ENCODE measurements at places on chromosomes 4 and X.
A peak's percentile ranks its signal among the peaks of the same experiment; 100 is the strongest.

DNA sequence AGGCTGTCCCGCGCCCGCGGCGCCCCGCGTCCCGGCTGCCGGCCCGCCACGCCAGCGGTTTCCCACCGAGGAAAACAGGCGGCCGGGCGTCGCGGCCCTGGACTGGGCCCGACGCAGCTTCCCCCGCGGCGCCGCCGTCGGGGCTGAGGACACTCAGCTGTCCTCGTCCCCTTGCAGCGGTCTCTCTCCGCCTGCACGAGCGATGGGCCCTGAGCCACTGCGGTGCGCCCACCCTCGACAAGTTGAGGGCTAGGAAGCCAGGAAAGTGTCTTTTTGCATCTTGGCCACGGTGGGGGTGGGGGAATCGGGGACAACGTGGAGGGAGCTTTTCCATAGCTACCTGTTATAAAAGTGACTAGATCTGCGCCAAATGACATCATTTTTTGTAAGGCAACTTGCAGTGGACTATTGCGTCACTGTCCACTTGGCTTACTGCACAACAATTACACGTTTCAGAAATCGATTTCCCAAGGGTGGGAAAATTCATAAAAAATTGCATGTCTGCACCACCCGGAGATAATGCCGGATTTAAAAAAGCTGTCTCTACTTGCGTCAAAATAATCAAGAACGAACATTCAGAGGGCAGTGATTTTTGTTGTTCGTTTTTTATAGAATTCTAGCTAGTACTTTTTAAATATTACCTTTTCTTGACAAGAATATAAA is 1.1 kb downstream of the KLHL15 start:
- ATAC-seq, result peak; percentile 47

DNA sequence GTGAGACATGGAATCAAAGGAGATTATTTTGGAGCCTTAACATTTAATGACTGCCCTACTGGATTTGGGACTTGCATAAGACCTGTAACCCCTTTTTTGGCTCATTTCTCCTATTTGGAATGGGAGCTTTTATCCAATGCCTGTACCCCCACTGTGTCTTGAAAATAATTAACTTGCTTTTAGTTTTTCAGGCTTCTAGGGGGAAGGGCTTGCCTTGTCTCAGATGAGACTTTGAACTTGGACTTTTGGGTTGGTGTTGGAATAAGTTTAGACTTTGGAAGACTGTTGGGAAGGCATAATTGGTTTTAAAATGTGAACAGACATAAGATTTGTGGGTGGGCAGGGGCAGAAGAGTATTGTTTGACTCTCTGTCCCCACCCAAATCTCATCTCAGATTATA is 189.1 kb upstream of the POU3F4 start:
- no peak for ATAC-seq

GRCh38 chr4:187687697-187688096 is 307.9 kb upstream of the ZFP42 start:
- no peak for ATAC-seq

GRCh38 chrX:134969726-134970125 is 21.1 kb upstream of the SMIM10 start:
- no peak for ATAC-seq

- no peak for ATAC-seq
Measured at GRCh38 chr4:102008711-102009110, 218.2 kb downstream of the BANK1 start.

DNA sequence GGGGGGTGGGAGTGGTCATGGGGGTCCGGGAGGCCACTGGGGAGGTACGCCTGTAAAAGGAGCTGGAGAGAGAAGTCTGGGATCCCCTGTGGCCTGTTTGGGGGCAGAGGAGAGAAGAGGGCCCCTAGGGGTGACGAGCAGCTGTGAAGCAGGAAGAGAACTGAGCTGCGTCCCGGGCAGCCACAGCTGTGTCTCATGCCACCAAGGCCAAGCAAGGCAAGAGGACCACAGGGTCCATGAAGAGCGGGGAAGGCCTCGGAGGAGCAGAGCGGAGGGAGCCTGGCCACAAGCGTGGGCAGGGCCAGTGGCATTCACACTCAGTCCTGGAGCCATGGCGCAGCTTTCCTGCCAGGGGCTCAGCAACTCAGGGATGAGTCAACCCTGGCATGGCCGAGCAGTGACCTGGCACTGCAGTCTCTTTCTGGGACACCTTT is 13.6 kb upstream of the NAT8L start:
- ATAC-seq, result no peak

DNA sequence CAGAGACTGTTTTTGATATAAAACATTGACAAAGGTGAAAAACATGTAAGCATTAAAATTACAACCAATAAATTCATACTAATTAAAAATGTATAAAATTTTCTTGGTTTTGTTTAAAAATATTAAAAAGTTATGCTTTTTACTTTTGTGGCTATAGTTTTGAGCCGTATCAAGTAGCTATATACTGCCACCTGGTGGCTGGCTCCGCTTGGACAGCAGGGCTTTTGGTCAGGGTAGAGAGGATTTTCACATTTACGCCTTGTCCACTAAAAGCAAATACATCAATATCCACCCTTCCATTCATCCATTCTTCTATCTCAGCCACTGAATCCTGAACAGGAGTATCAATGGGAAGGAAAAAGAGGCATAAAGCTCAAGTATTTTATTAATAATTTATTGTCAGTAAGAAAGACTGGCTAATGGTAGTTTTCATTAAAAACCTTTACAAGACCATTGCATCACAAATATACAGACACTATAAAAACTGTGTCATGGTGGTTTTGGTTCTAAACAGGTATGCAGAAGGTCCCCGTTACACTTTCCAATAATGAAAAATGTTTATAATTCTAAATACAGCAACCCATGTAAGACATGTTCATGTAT is 32.1 kb upstream of the MTNR1A start:
- ATAC-seq, result no peak

DNA sequence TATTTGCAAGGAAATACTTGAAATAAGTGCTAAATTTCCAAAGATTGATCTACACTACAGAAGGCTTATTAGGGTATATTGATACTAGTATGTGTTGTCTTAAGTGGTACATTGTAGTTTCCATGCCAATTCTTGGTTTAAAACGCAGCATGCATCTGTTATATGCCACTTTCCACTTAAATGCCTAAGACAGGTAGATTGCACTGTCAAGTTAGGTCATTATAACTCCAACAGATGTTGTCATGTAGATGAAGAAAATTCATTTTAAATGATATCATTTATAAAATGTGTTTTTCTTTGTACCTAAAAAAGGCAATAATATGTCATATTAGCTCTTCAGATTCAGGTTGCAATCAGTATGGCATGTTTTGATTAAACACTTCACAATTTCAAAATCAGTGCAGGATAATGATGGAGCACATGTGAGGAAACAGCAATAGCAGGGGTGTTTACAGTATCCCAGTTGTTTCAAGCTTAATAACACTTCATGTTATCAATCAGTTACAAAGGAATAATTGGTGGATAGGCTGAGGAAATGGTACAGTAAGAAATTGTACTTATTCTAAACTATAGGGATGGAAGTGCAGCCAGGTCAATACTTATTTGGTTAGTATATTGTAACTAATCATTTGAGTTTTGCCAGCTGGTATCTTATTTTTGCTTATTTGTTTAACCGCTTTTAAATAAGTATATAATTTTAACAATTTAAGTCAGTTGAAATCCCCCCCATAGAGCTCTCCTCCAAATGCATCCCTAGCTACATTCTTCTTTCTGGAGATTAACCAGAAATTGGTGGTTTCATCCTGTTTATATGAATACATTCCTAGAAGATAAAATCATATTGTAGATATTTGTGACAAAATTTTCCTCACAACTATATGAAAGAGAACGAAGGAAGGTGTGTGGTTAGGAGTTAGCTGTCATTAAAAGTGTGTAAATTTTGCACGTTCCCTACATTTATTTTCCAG is 454.4 kb upstream of the ATOH1 start:
- ATAC-seq, result no peak

- peak; percentile 40 for ATAC-seq
Measured at GRCh38 chr4:3708103-3708510, 58.1 kb upstream of the ADRA2C start.

- ATAC-seq, result no peak
Measured at GRCh38 chr4:85870298-85871083, 395.5 kb downstream of the ARHGAP24 start.

DNA sequence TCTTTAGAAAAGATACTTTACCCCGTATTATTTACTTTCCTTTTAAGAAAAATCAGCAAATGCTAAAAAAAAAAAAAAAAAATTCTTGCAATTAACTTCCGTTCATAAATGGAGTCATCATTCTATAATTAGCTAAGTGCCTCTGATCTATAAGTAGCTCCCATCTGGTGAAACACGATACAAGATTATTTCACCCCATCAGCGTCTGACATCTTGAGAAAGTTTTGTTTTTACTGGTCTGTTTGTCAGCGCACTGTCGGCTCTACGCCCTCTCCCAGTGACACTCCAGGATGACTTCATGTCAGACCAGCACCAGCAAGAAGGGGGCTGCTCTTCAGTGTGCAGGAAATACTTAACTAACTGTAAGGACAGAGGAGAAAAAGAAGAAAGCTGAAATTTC is 108.3 kb downstream of the AFAP1 start:
- ATAC-seq, result no peak

- ATAC-seq, result no peak
Measured at GRCh38 chrX:136495043-136495442, 2.3 kb upstream of the HTATSF1 start.

DNA sequence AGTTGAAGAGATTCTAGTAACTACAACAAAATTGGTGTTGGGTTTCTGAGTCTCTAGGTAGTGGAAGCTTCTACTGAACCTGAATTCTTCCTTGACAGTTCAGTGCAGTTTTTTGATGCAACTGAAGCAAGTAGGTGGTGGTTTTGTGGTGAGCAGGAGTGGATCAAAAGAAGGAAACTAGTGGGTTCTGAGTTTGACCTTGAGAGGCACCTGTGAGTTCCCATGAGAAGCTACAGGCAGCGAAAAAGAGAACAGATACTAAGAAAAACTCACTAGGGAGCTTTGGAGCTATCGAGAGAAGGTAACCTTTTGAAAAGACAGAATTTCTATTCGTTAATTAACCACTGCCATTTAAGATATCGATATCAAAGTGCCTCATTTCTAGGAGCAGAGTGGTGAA is 145.2 kb downstream of the PDHA2 start:
- no peak for ATAC-seq

GRCh38 chr4:76762137-76763130 is 135.5 kb downstream of the SOWAHB start:
- no peak for ATAC-seq

- ATAC-seq, result no peak
Measured at GRCh38 chr4:37759833-37760232, 66.7 kb upstream of the PGM2 start.

GRCh38 chr4:99207069-99207743 is 11.8 kb downstream of the ADH6 start:
- ATAC-seq, result no peak

- ATAC-seq, result no peak
Measured at GRCh38 chr4:93635943-93636342, 192.6 kb upstream of the ATOH1 start.

DNA sequence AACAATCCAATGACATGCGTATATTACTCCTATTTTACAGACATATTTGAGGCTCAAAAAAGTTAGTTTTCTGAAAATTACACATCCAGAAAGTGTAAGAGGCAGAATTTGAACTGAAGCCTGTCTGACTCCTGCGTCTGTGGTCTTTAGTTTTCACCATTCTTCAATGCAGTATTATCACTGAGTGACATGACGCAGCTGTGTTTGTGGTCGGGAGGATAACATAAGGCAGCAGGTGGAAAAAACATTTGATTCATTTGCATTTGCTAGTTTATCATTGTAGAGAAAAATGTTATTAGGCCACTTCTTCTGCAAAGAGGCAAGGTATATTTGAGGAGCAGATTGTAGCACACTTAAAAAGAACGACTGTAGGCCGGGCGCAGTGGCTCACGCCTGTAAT is 186.7 kb downstream of the TENM3 start:
- ATAC-seq, result no peak

DNA sequence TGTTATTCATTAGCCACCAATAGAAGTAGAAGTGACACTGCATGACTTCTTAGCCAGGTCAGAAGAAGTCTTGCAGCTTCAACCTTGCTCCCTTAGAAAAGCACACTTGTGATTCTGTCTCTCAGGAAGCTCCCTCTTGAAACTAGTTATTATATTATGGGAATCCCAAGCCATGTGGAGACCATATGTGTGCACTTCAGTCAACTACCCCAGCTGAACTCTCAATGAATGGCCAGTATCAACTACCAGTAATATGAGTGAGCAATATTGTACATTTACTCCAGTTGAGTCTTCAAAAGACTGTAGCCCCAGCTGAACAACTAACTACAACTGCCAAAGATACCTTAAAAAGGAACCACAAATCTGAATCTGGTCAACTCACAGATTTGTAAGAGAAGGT is 77.1 kb upstream of the GABRA3 start:
- no peak for ATAC-seq

DNA sequence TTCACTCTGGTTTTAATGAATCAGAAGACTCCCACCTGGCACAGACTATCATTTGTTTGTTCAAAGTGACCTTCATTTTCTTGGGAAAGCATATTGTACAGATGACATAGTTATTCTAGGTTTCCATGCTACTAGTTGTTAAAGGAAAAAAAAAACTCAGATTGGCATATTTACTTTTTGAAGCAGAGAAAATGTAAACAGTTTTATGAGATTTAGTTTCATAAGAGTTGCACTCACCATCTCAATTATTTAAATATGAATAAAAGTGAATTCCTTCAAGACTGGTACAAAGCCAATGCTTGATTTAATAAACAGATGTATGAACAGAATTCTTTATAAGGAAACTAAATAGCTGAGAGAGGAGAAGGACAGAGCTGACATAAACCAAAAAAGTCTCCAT is 280.3 kb upstream of the UGT8 start:
- no peak for ATAC-seq

- no peak for ATAC-seq
Measured at GRCh38 chrX:118872102-118872566, 48.5 kb downstream of the ZCCHC12 start.

- no peak for ATAC-seq
Measured at GRCh38 chr4:78218260-78218659, 161.1 kb downstream of the FRAS1 start.

DNA sequence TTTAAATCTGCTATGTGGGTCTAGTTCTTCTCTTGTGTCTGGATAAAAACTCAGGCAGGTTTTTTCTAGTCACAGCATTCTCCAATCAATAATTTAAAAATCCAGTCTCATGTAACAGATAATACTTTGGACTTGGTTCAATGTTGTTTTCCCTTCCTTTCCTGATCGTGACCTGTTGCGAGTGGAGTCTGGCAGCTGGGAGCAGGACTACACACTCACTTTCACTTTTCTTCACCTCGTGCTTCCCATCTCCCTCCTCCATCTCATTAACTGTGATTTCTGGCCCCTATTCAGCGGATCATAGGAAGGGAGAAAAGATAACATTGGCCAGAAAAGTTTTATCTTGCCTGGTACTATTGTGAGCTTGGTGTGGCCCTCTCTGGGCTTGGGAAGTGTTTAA is 96.6 kb upstream of the GATB start:
- ATAC-seq, result no peak

GRCh38 chr4:54482529-54483200 is 175.1 kb upstream of the KIT start:
- ATAC-seq, result no peak

GRCh38 chrX:123906557-123907316 is 46.9 kb downstream of the XIAP start:
- ATAC-seq, result no peak

- no peak for ATAC-seq
Measured at GRCh38 chrX:40671126-40671525, 23.8 kb upstream of the CXorf38 start.

- ATAC-seq, result no peak
Measured at GRCh38 chrX:125384867-125385266, 65.2 kb downstream of the TEX13C start.

All from stimulated activated memory B cell treated with anti-CD40 and anti-IgM and Interleukin-4, amounts not matched to agents 10 μg/mL and 1 μg/mL and 100 μg/mL, for 72 hours (primary cell).